ENCODE measurements at places on chromosomes 2 and 18.

DNA sequence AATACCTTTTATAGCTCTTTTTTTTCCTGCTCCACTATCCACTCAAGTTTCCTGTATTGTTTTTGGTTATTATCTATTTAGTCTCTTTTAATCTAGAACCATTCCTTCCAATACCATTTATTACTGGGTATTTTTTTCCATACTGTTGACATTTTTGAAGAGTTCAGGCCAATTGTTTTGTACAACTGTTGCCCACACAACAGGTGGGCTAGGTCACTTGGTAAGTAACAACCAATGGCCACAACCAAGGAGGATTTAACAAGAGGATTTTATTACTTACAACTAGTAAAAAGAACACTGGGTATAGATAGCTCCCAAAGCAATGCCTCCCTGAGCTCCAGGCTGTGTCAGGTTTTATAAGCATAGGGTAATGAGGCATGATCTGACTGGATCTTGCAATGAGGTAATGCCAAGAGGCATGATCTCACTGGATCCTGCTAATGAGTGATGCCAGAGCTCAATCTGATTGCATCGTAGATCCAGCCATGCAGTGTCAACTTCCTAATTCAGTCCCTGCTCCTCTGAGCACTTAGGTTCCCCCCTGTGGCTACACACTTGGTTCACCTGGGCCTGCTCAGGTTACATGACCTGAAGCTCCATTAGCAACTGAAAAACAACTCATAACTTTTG is 7.1 kb upstream of the CEP68 start:
- DNase-seq: no peak

- DNase-seq: no peak
These were observed 329.8 kb downstream of the PTPRM start for GRCh38 chr18:7896805-7897518.

GRCh38 chr2:30608643-30609042 is 161.6 kb downstream of the LCLAT1 start:
- no peak for DNase-seq

DNA sequence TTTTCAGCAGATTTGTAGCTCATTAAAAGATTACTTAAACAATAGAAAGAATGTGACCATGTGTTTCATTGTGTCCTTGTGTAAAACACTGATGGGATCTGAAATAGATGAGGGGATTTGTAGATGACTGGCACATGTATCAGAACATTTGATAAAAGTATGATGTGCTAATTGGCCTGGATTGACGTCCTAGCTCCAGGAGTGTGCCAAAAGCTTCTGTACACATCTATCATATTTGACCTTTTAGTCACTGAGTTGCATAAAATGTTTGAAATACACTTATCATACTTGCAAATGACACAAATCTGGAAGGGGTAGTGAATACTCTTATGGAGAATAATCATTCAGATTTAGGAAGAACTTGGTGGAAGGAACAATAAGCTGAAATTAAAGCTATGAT is 778.5 kb downstream of the ERBB4 start:
- no peak for DNase-seq

- no peak for DNase-seq
These were observed 934.8 kb downstream of the NRXN1 start for GRCh38 chr2:50097148-50097547.

DNA sequence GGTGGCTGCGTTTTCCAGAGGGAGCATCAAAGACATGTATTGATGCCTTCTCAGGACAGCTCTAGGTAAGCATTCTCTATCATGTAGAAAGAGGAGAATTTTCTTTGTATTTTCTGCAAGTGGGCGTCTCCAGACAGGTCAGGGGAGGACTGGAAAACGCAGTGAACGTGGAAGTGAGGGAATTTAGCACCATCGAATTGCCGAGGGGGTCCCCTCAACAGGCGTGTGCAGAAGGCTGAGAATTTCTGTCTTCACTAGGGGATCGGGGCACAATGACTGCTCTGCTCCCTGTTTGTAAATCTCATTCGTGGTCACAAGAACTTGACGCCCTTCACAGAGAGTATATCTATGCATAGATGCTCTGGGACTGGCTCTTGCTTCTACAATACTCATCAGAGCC is 5.0 kb upstream of the NTSR2 start:
- DNase-seq: no peak

DNA sequence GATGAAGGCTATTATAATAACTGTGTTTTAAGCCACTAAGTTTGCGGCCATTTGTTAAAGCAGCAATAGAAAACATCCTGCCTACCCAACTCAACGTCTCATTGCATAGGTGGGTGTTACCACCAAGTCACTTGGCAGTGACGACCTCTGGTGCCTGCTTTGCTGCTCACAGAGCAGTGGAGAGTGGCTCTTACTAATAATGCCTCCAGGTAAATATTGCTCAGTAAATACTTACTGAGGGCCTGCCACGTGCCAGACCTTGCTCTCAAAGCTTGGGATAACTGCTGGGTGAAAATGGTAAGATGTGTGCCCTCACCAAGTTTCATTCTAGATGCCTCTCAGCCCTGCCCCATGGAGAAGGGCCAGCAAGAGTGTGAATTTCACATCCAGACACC is 27.7 kb downstream of the ITGA6 start:
- DNase-seq: no peak

DNA sequence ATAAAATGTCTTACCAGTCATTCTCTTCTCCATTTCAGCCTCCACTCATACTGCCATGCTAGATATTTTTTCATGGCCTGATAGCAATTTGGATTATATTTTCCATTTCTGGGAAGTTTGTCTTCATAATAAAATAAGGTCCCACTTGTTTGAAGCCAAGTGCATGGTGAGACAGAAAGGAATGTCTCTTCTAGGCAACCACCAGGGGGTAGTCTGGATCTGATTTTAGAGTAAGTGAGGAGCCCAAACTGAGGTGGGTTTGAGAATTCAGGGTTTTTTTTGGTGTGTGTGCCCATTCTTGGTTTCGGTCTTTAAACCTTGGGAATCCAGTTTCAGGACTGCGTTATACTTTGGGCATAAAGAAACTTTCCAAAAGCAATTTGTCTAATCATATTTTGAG is 315.5 kb downstream of the RPRM start:
- DNase-seq: no peak

- no peak for DNase-seq
These were observed 50.5 kb downstream of the KCNG2 start for GRCh38 chr18:79848294-79848578.

GRCh38 chr18:48777026-48777743 is 173.6 kb downstream of the SMAD7 start:
- peak; percentile 47 for DNase-seq

DNA sequence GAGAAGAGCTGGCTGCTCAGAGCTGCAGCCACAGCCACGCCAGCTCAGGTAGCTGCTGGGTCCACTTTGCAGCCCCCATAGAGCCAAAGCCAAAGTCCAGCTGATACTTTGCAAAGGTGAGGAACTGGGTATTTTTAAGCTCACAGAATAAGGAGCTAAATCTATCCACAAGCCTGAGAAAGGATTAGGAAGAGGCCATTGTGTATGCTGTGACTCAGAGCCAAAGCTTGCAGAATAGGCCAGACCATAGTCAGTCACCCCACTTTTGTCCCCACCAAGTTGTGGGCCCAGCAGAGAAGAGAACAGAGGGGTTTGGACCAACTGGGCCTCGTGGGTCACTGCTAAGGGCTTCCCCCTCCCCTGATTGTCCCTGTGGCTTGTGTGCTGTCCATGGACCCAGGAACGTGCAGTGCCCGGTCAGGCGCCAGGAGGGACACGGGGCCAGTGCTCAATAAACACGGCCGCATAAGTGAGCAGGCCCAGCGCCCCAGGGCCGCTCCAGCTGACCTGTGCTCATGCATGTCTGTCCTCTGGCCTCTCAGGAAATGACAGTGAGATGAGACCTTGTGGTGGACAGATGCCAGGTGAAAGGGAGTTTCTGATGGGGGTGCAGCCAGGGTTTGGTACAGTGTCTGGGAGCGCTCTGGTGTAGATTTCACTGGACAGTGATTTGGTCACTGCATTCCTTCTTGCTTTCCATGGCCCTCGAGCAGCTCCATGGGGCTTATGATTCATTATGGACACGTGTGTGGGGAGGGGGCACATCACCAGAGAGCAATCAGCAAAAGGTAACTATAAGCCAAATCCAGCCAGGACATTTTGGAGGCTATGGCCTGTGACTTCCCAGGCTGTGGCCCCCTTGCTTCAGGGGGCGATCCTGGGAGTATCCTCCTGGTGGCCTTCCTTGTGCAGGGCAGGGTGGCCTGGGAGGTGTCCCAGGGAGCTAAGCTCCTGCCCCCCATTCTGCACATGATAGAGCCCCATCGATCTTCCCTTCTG is 31.3 kb downstream of the MAL start:
- DNase-seq: no peak

DNA sequence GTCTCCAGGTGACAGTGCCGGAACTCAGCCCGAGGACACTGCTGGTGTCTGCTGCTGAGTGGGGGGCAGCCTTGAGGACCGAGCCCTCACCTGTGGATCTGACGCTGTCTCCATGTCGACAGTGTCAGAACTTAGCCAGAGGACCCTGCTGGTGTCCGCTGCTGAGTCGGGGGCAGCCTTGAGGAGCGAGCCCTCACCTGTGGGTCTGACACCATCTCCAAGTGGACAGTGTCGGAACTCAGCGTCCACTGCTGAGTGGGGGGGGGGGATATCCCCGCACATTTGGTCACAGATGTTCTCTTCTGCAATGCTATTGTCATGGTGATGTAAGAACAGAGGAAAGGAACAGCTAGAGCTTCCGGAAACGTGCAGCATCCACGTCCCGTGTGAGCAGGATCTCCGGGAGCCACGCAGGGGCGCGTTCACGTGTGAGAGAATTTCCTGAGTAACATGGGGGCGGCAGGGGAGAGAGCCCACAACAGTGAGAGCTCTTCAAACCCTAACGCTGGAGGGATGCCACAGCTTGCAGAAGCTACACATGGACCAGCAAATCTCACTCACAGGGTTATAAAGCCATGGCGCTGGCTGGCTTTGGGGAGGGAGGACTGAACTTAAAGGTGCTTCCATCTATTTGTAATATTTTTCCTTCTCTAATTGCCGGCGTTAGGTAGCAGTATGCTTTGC is 250.7 kb upstream of the SALL3 start:
- no peak for DNase-seq

DNA sequence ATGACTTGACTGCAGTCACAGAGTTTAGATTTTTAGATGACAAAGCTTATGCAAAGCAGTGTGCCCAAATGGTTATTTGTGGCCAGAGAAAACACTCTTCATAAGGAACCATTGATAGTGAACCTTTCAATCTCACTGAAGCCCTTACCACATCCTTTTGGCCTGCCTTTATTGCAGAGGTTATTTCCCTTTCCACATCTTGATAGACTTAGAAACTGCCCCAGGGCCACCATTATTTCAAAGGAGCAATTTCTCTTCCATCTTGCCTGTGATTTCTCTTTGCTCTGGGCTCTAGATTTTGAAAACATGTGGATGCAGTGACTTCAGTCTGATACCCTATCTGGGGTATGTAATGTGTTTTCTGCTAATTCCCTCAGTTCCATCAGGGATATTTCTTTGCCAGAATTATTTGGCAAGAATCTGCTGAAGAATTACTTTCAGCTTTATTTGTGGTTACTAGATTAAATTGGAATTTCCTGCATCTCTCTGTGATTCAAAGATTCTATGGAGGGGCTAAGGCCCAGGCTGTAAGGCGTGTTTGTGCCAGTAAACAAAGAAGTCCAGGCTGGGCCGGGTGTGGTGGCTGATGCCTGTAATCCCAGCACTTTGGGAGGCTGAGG is 51.0 kb downstream of the MOGAT1 start:
- no peak for DNase-seq

- DNase-seq: no peak
These were observed 18.1 kb downstream of the CYP1B1 start for GRCh38 chr2:38057651-38058410.

DNA sequence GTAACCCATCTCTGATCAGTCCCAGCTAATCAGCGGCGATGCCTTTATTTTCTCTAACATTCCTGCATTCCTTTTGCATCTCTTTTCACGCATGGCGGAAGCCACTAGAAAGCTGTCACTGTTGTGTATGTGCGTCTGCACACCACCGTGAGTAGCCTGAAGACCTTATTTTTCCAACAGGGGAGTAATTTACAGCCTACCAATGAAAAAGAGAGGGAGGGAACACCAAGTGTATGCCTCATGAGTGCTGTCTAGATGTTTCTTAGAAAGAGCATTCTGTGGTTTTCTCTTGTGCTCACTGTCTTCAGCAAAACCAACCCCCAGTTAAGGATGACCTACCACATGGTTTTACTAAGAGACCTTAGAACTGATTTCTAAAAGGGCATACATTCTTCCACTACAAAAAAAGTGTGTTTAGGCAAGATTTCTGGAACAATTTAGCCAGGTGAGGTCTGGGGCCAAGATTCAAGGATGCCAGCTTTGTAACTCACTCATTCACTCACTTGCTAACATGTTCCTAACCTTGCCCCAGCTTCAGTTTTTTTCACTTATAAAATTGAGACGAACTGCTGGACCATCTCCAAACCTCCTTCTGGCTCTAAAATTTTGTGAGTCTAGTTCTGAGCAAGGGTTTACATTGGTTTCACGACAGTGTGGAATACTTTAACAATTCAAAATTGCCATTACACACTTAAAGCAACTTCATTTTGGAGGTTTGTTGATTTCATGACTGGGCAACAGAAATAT is 51.4 kb downstream of the BCL2 start:
- DNase-seq: no peak

DNA sequence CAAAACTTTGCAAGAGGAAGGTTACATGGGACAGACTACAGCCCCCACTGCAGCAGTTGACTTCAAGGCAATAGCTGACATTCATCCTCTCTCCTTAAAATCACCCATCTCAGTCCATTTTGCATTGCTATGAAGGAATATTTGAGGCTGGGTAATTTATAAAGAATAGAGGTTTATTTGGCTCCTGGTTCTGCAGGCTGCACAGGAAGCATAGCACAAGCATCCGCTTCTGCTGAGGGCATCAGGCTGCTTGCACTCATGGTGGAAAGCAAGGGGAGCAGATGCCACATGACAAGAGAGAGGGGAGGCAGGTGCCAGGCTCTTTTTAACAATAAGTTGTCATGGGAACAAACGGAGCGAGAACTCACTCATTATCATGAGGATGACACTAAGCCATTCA is 646.0 kb downstream of the ZEB2 start:
- no peak for DNase-seq

- DNase-seq: no peak
These were observed 48.5 kb downstream of the MBOAT2 start for GRCh38 chr2:8954990-8955389.

GRCh38 chr18:58117786-58118403 is 73.9 kb downstream of the NEDD4L start:
- DNase-seq: no peak

- DNase-seq: no peak
These were observed 133.4 kb downstream of the NRP2 start for GRCh38 chr2:205815673-205816072.

DNA sequence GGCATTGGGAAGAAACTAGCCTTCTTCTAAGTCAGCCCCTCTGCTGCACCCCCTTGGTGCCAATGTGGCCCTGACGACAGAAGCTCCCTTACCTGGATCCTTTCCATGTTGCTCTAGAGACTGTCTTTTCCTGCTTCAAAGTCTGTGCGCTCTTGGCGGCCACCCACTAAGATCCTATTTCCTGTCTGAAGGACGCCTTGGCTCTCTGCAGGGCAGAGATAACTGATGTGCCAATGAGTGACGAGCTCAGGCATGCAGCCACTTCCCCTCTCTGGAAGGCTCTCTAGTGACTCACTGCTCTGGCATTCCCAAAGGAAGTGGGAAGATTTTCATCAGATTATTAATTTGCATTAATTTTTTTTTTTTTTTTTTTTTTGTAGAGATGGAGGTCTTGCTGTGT is 273.5 kb downstream of the CDH20 start:
- DNase-seq: no peak

Data from stimulated activated CD4-positive, alpha-beta T cell treated with anti-CD3 and anti-CD28 coated beads, TNF-alpha, amount 100 ng/mL, for 24 hours (primary cell).